ENCODE measurements at places on chromosomes 7 and 10.
A peak's percentile ranks its signal among the peaks of the same experiment; 100 is the strongest.

GRCh38 chr7:90311175-90311574, 9.9 kb downstream of the FAM237B start:
- no peak for DNase-seq

DNA sequence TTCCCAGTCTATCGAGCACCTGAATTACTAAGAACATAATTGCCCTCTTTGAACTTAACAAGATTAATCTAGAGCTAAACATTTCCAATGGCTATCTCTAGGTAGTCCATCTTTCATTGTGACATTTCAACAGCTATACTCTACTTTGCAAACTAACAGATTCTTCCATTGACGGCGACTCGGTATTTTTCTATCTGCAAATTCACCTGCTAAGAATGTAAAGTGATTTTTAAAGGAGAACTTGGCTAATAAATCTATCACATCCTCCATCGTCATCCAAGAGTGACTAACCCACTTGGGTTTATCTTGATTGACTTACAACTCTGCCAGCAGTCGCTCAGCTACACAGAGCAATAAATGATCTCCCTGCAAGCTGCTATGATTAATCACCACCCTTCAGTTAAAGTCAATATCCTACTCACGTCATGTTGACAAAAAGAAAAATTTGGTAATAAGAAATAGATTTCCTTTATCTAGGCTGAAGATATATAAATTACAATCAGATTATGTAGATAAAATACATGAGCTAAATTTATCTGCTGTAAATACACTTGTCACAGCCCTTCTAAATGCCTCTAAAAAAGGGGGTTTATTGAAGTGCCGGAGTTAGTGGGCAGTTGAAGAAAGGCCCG, 99.5 kb downstream of the SFMBT2 start:
- DNase-seq = no peak

GRCh38 chr10:6431186-6431585, 148.9 kb downstream of the PRKCQ start:
- DNase-seq = no peak

DNA sequence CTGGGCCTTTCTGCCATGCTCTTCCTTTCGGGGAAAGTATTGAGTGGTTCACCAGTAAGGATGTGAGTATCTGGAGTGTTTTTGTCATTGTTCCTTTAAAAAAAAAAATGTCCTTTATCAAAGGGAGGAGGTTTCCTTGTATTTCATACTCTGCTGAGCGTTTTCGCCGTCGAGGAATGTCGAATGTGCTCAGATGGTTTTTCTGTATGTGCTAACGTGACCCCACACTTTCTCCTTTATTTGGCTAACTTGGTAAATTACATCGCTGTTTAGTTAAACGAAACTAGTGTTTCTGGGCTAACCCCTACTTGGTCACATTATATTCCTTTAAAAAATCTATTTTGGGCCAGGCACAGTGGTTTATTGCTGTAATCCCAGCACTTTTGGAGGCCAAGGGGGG, 45.9 kb downstream of the INPP5A start:
- DNase-seq = no peak

DNA sequence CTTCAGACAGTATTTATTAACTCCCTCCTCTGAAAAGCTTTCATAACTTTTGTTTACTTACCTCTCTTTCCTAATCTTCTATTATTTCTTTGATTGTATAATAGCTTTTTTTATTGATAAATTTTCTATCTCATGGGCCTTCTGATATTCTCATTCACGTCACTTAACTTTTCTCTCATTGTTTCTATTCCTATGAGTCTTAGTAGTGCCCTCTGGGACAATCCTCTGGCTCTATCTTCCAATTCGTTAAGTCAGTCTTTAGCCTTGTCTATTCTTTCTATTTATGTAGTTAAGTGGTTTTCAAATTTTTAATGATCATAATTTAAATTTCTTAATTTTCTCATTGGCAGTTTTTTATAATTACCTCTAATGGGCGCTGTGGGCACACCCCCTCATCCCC, 6.4 kb upstream of the ELMO1 start:
- DNase-seq = no peak

- no peak for DNase-seq
Observed at GRCh38 chr7:33195264-33195663, 65.9 kb downstream of the BBS9 start.

GRCh38 chr10:114026189-114027040, 17.3 kb upstream of the ADRB1 start:
- peak; percentile 47 for DNase-seq

- DNase-seq = no peak
Observed at GRCh38 chr10:14008740-14009080, 322.0 kb downstream of the FRMD4A start.

DNA sequence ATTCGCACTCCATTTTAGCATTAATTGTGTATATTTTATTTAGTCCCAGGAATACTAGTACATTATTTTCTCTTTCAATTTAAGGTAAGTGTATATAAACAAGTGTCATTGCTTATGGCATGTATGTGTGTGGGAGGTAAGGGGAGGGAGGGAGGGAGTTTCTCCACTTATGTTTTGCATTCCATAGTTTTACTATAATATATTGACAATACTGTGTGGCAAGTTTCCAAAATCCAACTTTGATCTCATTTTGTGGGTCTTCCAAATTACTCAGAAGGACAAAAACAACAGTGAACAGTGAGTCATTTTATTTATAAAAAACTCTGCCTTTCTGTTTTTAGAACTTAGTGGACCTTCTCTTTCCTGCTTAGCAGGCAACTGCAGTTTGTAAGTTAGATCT, 102.3 kb upstream of the SEMA3E start:
- no peak for DNase-seq

- DNase-seq = peak; percentile 6
Observed at GRCh38 chr10:21292763-21293517, 232.5 kb downstream of the SKIDA1 start.

GRCh38 chr10:120805014-120805812, 45.9 kb upstream of the WDR11 start:
- no peak for DNase-seq

DNA sequence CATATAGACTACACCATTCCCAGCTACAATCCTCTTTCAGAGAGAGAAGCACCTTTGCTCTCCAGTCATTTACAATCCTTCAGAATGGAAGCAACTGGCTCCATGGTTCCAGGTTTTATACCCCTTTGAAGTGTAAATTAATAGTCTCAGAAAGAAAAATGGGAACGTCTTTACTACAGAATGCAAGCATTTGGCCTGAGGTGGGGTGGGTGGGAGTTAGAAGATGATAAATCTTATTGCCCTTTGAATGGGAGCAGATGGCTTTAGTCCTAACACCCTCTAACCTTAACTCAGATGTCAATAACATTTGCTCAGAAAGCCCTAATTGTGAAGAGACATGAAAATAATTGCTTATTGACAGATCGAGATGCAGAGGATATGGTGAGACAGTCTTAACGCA, 84.2 kb upstream of the KCNMA1 start:
- DNase-seq = no peak

DNA sequence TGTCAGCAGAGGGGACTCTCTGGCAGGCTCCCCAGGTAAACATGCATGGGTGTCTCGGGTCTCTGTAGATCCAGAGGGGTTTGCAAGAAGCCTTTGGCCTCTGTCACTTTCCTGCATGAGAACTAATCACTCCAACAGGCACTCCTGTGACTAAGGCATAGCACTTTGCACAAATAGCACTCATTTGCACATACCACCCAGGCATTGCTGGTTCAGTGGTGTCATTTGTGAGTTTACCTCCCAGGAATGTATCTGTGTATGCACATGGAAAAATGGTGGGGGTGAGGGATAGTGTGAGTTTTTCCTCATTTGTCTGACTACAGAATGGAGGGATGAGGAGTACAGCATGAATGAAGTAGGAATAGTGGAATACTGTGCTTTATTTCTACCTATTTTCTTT, 39.5 kb downstream of the CNNM1 start:
- DNase-seq = no peak

GRCh38 chr10:4590807-4591206, 235.2 kb upstream of the AKR1E2 start:
- DNase-seq = no peak

- no peak for DNase-seq
Observed at GRCh38 chr10:105769248-105770184, 1128.4 kb downstream of the SORCS3 start.

GRCh38 chr7:664997-665735, 61.3 kb upstream of the DNAAF5 start:
- no peak for DNase-seq

DNA sequence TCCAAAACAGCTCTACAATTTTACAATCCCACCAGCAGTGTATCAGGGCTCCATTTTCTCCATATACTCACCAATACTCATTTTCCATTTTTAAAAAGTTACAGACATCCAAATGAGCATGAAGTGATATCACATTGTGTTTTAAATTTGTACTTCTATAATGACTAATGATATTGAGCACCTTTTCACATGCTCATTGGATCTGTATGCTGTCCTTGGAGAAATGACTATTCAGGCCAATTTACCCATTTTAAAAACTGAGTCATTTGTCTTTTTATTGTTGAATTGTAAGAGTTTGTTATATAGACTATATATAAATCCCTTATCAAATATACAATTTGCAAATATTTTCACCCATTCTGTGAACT, 162.0 kb downstream of the MAGI2 start:
- no peak for DNase-seq

- DNase-seq = no peak
Observed at GRCh38 chr7:90025771-90026170, 128.5 kb upstream of the STEAP1 start.

GRCh38 chr10:12466704-12467305, 117.5 kb downstream of the CAMK1D start:
- DNase-seq = no peak

DNA sequence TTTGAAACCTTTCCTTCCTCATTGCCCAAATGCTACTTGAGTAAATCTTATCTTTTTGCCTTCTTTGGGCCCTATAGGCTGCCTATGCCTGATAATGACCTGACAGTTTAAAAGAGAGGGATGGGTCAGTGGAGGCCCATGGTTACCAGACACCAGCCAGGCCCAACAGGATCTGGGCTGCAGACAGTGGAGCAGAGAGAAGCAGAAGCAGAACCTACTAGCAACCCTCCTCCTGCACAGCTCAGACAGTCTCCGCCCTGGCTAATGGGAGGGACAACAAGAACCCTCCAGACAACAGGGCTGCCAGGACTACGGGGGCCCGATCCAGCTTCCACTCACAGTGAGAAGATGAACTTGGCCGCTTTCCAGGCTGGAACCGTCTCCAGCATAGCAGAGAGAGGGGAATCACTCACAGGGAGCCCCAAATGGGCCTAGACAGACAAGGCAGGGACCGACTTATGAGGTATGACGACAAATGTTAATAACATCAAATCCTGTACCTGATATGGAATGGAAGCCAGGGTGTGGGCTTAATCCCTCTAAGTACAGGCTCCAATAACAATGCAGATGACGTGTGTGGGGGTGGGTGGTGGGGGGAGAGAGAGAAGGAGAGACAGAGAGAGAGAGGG, 31.7 kb upstream of the DGKI start:
- no peak for DNase-seq

DNA sequence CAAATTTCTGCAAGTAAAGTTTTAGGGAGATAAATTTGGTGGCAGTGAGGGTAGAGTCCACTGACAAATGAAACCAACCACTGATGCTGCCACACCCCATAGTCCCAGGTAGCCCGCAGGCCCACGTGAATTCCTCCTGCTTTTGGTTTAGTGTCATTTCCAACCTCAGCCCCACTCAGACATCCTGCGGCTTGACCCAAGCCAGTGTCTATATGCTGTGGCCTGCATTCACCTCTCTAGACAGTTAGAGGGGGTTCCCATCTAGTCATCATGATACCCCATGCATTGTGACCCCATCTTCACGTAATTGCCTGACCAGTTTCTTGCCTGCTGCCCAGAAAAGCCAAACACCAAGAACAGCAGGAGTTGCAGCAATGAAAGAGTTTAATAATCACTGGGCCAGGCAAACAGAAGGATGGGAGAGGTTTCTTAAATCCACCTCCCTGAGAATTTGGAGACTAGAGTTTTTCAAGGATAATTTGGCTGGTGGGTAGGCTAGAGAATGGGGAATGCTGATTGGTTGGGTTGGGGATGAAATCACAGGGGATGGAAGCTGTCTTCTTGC, 332.0 kb upstream of the GALNT17 start:
- DNase-seq = no peak

DNA sequence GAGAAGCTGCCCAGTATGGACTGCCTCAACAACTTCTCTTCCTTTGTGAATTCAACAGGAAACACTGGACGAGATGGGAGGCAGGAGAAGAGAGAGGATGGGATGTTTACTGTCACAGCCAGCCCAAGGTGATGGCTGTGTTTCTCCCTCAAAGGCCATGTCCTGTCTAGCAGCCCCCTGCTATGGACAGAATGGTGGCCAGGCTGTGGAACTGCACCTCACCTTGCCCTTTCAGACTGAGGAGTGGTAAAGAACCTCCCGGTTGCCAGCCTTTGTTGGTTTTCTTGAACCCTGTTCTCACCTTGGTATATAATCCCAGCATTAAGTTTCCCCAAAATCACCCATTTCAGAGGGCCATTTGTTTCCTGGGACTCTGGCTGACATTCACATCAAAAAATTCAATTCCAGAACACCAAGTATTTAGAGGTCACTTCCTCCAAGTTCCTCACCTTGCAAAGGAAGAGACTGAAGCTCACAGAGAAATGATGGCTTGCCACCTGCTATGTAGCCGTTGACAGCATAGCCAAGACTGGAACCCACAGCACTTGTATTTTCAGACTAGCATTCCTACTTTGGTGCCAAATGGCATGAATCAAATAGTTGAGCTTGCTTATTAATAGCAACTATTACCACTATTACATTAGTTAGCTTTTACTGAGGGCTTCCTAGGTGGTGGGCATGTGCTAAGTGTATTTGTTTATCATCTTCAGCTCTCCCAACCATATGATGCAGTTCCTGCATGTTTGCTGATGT, 224.0 kb upstream of the GRB10 start:
- no peak for DNase-seq

GRCh38 chr10:44895280-44895679, 15.9 kb upstream of the TMEM72 start:
- no peak for DNase-seq

DNA sequence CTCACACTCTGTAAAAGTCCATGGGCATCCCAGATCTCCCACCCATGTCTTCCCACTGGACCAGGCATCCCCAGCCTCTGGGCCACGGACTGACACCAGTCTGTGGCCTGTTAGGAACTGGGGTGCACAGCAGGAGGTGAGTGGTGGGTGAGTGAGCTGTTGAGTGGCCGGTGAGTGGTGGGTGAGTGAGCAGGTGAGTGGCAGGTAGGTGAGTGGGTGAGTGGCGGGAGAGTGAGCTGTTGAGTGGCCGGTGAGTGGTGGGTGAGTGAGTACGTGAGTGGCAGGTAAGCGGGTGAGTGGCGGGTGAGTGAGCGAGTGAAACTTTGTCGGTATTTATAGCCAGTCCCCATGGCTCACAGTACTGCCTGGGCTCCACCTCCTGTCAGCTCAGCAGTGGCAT, 471.2 kb downstream of the DNAJB6 start:
- DNase-seq = no peak

DNA sequence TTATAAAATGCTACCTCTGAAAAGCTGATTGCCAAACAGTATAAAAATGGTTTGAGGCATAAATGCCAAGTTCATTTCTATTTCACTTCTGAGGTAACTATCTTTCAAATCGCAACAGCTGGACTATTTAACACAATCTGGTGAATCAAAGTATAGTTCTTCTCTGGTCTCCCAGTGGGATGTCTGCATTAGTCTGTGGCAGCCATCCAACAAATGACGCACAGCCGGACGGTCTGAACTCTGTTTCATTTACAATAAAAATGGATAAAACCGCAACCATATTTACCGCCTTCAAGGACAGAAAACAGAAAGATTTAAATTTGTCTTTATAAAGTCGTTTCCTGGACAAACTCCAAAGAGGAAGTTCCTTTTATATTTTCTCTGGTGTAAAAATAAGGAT, 41.9 kb downstream of the ENO4 start:
- no peak for DNase-seq
